ENCODE measurements at places on chromosomes 11 and 22.

GRCh38 chr22:42001706-42002105 is 3.1 kb downstream of the WBP2NL start:
- no peak for DNase-seq

DNA sequence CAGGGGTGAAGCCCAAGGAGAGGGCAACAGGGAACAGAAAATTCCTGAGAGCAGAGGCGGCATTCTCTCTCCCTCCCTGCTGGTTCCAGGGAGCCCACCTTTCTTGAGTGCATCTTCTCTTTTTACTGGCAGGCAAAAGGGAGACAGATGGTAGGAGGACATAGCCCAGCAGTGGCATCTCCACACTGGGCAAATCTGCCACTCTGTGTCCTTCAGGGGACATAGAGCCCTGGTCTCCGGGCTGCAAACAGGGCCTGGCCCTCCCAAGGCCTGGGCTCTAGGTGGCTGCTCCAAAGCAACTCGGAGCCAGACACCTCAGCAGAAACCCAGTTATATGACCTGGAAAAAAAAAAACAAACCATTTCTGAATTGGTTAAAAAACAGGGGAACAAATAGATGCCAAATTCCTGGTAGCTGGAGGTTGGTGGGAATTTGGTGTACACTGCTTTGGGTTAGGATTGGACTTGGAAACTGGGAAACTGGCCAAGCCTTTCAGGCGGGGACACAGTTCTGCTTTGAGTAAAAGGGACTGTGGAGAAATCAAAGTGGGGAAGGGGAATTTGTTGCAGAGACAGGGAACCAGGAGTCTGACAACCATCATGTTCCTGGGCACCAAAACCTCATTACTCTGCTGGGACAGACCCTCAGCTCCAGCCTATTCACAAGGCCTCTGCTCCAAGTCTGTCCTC is 23.6 kb upstream of the DKK3 start:
- DNase-seq: no peak

DNA sequence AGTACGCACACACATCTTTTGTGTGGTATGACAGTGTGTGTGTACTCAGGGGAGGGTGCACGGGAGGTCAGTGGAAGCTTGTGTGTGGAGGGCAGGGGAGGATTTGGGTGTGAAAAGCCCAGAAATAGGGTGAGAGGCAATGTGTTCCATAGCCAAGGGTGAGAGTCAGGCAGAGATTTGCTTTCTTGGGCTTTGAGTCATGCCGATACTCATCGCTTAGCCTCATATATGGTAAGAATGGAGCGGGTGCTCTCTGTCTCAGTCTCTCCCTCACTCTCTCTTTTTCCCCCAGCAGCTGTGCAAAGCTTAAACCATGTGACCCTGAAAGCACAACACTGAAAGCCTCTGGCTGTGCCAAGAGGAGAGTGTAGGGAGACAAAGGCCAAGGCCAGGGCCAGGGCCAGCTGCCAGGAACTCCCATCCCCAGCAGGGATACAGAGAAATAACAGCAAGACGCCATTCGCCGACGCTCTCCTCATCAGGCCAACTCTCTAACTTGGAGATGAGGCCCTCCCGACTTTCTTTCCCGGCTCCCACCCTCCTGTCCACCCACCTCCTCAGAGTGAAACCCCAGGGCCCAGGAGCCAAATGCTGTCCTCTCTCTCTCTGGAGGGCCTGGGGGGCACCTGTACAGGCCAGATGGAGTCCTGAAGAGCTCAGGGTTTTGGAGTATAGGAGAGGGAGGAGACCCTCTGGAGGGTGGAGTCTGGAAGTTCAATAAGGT is 20.3 kb upstream of the MICAL3 start:
- DNase-seq: no peak

DNA sequence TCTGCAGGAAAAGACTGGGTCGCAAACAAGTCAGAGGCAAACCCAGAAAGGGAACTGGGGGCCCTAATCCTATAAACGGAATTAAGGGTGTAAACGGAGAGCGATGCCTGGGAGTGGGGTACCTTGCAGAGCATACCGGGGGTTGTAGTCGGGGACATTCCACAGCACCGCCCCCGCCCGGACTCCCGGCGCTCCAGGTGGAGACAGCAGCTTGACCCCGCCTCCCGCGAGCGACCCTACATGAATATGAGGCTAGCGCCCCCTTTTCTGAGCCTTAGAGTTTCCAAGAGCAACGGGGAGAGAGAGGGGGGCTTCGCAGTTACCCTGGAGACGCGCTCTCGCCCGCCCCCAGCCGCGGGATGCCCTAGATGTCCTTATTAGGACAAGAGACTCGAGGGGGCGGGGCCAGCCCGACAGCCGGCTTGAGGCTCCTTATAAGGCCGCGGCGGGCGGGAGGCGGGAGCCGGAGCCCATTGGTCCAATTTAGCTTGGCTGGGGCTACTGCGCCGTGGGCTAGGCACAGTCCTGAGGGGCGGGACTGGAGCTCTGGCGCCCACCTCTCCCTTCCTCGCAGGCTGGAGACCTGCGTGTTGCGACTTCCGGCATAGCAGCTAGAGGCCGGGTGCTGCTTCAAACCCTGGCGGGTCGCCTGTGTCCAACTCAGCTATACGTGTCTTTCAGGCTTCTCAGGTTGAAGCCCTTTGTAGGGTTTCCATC is 980 bp upstream of the MUS81 start:
- DNase-seq: peak; percentile 85

DNA sequence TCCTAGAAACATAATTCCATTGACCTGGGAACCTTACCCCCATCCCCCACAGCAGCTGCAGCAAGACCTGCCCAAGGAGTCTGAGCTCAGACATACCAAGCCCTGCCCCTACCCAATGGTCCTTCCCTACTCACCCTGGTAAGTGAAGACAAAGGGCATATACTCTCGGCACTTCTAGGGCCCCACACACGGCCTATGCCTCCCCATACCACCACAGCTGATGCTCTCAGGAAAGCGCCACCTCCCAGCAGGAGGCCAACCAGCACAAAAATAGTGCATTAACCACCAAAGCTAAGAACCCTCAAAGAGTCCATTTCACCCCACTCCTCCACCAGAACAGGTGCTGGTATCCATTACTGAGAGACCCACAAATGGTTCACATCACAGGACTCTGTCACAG is 74.4 kb upstream of the GUCY1A2 start:
- no peak for DNase-seq

- no peak for DNase-seq
These were observed 61.4 kb downstream of the MTMR3 start for GRCh38 chr22:29944339-29944738.

DNA sequence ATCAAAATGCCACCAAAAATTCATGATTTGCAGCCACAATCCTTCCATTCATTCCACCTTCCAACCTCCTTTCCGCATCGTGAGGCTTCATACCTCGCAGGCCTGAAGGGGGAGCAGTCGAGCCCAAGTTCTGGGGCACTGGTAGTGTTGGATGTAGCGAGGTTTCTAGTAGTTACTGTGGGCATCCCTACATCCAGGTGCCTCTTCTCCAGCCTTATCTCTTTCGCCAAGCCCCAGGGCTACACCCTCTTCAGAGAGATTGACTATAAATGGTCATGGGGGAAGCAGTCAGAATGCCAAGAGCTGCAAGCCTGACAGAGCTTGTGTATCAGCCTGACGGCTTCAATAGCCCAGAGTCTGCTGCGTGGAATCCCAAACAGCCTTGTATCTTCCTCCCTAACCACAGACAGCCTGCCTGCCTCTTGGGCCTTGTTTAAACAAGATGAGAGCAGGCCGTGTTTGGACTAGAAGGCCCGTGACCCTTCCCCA is 28.9 kb downstream of the CLMP start:
- no peak for DNase-seq

DNA sequence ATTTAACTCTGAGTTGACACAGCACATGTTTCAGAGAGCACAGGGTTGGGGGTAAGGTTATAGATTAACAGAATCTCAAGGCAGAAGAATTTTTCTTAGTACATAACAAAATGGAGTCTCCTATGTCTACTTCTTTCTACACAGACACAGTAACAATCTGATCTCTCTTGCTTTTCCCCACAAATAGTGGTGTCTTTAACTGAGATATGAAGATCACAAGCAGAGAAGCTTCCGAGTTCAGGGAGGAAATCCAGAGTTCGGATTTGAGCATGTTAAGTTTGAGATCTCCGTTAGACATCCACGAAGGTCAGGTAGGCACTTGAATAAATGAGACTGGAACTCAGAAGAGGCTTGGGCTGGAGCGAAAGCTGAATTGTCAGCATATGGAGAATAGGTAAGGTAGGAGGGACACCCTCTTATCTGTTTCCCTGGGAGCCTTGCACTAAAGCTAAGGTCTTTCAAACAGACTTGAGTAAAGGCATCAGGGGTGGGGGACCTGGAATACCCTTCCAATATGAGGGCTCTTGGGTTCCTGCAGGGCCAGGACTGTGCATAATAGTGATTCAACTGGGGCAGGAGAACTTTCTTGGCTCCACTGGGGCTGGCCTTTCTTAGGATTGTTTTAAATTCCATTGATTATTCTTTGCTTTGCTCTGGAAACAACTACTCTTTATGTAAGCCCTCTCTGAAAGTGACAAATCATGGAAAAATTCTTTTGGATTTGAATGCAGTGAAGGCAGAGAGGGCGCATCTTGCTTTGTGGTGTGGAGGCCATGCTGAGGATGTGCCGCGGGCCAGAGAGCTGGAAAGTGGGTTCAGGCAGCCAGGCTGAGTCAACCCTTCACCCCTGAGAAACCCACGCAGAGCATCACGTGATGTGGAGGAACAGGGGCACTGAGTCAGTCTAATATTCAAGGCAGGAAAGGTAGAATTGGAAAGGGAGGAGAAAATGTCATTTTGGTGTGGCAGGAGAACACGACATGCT is 62.7 kb upstream of the AMPD3 start:
- DNase-seq: no peak

DNA sequence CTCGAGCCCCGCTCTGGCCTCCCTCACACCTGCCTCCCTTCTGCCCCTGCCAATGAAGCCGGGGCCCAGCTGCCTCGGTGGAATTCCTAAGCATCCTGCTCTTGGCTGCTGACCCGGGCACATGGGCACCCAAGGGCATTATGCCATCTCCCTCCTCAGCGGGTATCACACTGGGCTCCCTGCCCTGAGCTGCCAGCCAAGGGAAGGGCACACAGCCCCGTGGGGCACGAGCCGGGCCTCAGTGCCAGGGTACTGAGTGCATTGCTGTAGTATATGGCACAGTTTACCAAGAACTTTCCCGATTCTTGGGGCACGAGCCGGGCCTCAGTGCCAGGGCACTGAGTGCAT is 43.8 kb upstream of the JAM3 start:
- DNase-seq: no peak

DNA sequence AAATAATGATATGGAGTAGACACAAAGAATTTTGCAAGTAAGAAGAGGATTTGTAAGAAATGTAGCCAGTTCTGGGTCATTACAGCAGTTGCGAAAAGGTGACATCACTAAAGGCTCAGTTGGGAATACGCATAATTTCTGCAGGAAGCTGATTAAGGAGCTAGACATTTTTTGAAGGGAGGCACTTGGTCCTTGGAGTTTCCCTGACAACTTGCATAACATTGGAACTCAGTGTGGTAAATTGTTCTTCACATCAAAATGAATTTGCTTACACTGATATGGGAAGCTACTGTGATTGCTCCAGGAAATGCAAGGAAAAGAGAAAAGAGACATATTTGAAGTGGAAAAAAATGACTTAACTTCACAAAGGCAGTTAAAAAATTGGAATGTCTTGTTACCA is 626.1 kb downstream of the NELL1 start:
- DNase-seq: no peak

- no peak for DNase-seq
These were observed 75.7 kb downstream of the CYB5R2 start for GRCh38 chr11:7597620-7598019.

GRCh38 chr11:94120946-94121345 is 7.7 kb upstream of the PANX1 start:
- DNase-seq: no peak
